ENCODE measurements at places on chromosomes 6 and 20. TPM values are rescaled to one million over a fixed set of nuclear protein-coding genes. Genes with fewer than 3 reads are reported as not detected.

RARS2 gene
- 30.6 TPM for total RNA-seq

RNF217 gene
- total RNA-seq: 33.6 TPM

HLA-DRA gene
- total RNA-seq: 113 TPM

DNA sequence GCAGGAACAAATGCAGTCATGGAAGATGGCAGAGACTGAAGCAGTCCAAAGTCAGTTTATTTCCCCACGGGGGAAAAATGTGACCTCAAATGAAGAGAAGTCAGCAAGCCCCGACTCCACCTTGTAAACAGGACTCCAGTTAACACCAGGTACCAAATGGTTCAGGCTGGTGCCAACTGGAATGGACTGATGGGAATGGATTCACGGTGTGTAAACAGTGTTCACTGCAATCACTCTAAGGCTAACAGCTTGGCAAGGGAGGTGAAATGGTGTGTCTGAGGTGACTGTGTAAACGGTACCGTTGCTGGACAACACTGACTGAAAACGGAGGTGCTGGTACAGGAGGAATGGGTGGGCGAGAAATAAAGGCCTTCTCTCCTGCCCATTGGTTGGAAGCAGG, 12.0 kb downstream of the PLAGL2 start:
- H3K27me3 ChIP-seq: no peaks in the 10 kb centered on the region
- H3K36me3 ChIP-seq: no peaks in the 10 kb centered on the region
- no peak overlapping the region for H3K4me3 ChIP-seq
- DNase-seq: no peak
- H3K27ac ChIP-seq: no peak overlapping the region

GRCh38 chr6:113052506-113052905, 705.4 kb downstream of the RFPL4B start:
- H3K4me3 ChIP-seq: no peak overlapping the region
- no peak for DNase-seq
- no peaks in the 10 kb centered on the region for H3K36me3 ChIP-seq
- H3K4me1 ChIP-seq: peaks cover 1% of the 10 kb centered on the region
- no peak overlapping the region for H3K27ac ChIP-seq

GRCh38 chr20:45343532-45344167, 4.6 kb downstream of the SDC4 start:
- H3K4me3 ChIP-seq: no peak overlapping the region
- H3K36me3 ChIP-seq: no peaks in the 10 kb centered on the region
- H3K27me3 ChIP-seq: no peaks in the 10 kb centered on the region
- no peak for DNase-seq
- no peak overlapping the region for H3K27ac ChIP-seq

DNA sequence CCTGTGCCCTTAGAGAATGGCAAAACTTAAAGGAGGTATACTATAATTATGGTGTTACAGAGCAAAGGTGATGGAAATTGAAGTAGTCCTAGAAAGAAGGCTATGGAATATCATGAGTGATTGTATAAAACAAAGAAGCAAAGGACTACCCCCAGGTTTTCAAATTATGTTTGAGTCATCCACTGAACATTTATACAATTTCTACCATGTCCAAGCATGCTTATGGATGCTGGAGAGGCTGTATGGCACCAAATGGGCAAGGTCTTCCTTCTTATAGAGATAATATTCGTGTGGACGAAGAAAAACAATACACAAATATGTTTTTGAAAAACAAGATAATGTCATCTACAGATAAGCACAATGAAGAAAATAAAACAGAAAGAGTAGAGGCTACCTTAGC, 177.5 kb downstream of the KHDC1L start:
- no peaks in the 10 kb centered on the region for H3K4me1 ChIP-seq
- no peaks in the 10 kb centered on the region for H3K36me3 ChIP-seq
- H3K4me3 ChIP-seq: no peak overlapping the region

DNA sequence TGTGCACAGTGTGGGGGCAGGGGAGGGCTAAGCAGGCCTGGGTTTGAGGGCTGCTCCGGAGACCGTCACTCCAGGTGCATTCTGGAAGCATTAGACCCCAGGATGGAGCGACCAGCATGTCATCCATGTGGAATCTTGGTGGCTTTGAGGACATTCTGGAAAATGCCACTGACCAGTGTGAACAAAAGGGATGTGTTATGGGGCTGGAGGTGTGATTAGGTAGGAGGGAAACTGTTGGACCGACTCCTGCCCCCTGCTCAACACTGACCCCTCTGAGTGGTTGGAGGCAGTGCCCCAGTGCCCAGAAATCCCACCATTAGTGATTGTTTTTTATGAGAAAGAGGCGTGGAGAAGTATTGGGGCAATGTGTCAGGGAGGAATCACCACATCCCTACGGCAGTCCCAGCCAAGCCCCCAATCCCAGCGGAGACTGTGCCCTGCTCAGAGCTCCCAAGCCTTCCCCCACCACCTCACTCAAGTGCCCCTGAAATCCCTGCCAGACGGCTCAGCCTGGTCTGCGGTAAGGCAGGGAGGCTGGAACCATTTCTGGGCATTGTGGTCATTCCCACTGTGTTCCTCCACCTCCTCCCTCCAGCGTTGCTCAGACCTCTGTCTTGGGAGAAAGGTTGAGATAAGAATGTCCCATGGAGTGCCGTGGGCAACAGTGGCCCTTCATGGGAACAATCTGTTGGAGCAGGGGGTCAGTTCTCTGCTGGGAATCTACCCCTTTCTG, 44.0 kb upstream of the TTPAL start:
- DNase-seq: no peak
- H3K36me3 ChIP-seq: no peaks in the 10 kb centered on the region
- H3K27me3 ChIP-seq: no peaks in the 10 kb centered on the region
- peaks cover 4% of the 10 kb centered on the region for H3K4me1 ChIP-seq
- no peak overlapping the region for H3K4me3 ChIP-seq

DNA sequence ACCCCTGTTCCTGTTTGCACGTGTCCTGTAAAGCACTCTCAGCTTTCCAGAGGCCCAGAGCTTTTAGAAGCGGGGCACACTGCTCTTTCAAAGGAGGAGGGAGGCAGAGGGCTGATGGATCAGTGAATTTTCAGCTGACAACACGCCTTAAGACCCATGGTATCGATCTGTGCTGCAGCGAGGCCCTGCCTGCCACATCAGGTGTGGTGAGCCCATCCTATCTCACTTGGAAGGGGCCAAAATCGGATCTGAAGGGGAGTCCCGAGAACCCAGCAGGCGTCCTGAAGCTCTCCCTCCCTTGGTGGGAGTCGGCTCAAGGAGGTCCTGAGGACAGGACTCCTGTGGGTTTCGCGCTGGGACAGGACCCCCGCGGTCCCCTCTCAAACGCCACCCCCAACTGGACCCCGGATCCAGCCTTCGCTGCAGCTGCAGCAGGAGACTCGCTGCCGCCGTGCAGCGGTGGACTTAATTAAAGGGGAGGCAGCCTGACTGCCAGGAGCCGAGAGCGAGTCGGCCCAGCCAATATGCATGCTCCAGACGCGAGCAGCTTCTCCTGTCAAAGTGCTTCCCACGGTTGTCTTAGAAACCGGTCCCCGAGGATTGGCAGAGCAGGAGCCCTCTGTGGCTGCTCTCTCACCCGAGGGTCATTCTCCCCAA, 580.0 kb upstream of the ZNF337 start:
- H3K36me3 ChIP-seq: no peaks in the 10 kb centered on the region
- H3K4me1 ChIP-seq: no peaks in the 10 kb centered on the region
- no peak for DNase-seq

DNA sequence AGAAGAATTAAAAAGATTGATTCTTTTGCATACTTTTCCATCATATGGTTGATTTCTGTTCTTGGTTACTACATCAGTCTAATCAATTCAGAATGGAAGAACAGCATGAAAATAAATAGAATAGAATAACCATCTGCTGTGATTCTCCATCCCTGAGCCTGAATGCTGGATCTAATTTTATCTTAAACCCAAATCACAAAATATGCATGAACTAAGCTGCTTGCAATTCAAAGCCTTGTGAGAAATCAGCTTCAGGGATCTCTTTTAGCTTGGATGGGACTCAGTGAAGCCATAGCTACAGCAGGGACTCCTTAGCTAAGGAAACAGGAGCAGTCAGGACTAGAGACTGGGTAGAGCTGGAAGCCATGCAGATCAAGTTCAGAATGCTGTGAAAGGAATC, 74.1 kb downstream of the TPBG start:
- H3K4me1 ChIP-seq: no peaks in the 10 kb centered on the region
- H3K36me3 ChIP-seq: no peaks in the 10 kb centered on the region
- H3K27me3 ChIP-seq: no peaks in the 10 kb centered on the region
- DNase-seq: no peak
- no peak overlapping the region for H3K27ac ChIP-seq
- no peak overlapping the region for H3K4me3 ChIP-seq

DNA sequence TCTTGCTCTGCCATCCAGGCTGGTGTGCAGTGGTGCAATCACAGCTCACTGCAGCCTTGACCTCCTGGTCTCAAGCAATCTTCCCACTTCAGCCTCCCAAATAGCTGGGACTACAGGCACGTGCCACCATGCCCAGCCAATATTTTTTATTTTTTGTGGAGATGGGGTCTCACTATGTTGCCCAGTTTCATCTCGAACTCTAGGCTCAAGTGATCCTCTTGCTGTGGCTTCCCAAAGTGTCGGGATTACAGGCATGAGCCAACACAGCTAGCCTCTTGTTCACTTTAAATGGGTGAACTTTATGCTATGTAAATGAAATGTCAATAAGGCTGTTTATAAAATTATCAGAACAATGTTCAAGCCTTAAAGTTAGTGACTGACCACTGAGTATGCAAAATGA, 37.1 kb downstream of the SAMD3 start:
- no peak for DNase-seq
- no peaks in the 10 kb centered on the region for H3K4me1 ChIP-seq
- no peak overlapping the region for H3K4me3 ChIP-seq
- H3K27me3 ChIP-seq: no peaks in the 10 kb centered on the region
- H3K36me3 ChIP-seq: no peaks in the 10 kb centered on the region
- H3K27ac ChIP-seq: no peak overlapping the region

DNA sequence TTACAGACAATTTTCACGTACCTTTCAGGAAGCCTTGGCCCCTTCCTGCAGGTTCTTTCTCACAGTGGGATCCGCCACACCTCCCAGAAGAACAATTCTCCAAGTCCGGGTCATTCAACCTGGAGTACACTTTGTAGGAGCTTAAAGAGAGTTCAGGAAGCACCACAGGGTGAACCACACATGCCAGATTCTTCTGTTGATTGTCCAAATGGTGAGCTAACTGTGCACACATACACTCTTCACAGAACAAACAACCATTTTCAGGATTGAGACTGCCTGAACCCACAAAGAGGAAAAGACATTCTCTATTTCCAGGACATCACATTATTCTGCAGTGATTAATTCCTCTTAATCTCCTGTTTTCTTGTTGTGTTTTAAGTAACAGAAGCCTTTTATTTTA, 51.0 kb downstream of the SCGN start:
- no peaks in the 10 kb centered on the region for H3K4me1 ChIP-seq
- no peaks in the 10 kb centered on the region for H3K27me3 ChIP-seq
- no peak for DNase-seq
- no peaks in the 10 kb centered on the region for H3K36me3 ChIP-seq
- H3K27ac ChIP-seq: no peak overlapping the region

GRCh38 chr20:53925651-53926401, 144.6 kb downstream of the BCAS1 start:
- no peak for DNase-seq
- no peaks in the 10 kb centered on the region for H3K36me3 ChIP-seq
- no peaks in the 10 kb centered on the region for H3K27me3 ChIP-seq
- no peak overlapping the region for H3K4me3 ChIP-seq
- H3K27ac ChIP-seq: no peak overlapping the region

DNA sequence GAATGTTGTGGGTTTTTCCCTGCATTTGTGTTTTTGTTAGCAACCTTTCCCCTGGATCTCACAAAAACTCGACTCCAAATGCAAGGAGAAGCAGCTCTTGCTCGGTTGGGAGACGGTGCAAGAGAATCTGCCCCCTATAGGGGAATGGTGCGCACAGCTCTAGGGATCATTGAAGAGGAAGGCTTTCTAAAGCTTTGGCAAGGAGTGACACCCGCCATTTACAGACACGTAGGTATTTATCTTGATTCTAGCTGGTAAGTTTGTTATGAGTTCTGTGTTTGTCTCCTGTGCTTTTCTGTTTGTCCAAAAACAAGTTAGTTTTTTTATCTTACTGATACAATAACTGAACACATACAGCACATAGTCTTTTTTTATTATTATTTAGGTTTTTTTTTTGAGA, 3.0 kb downstream of the SLC25A27 start:
- no peak overlapping the region for H3K4me3 ChIP-seq
- DNase-seq: no peak
- no peaks in the 10 kb centered on the region for H3K4me1 ChIP-seq
- no peaks in the 10 kb centered on the region for H3K36me3 ChIP-seq
- H3K27me3 ChIP-seq: no peaks in the 10 kb centered on the region
- no peak overlapping the region for H3K27ac ChIP-seq

GRCh38 chr20:25281541-25281991, 33.7 kb downstream of the PYGB start:
- no peaks in the 10 kb centered on the region for H3K4me1 ChIP-seq
- H3K36me3 ChIP-seq: no peaks in the 10 kb centered on the region
- DNase-seq: peak; percentile 12
- H3K27me3 ChIP-seq: no peaks in the 10 kb centered on the region
- no peak overlapping the region for H3K27ac ChIP-seq

- H3K27me3 ChIP-seq: no peaks in the 10 kb centered on the region
- no peak overlapping the region for H3K4me3 ChIP-seq
- H3K27ac ChIP-seq: no peak overlapping the region
- no peaks in the 10 kb centered on the region for H3K36me3 ChIP-seq
- peaks cover 3% of the 10 kb centered on the region for H3K4me1 ChIP-seq
Measured at GRCh38 chr6:28282926-28283325, 1.6 kb downstream of the PGBD1 start.

DNA sequence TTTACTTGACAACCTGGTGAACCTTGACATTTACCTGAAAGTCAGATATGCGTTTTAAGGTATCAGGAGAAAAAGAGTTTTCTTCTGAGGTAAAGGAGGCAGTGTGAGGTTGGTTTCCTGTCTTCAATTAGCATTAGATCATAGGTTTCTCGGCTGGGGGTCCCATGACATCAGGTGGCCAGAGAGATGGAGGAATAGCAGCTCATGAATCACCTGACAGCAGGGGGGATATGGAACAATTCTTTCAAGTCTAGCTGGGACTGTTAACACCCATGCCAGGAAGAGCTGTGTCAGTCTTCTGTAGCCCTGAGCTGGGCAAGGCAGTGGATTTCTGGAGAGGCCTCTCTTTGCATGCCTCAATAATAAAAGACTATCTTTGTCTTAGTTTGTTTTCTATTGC, 108.0 kb upstream of the TMEM170B start:
- no peaks in the 10 kb centered on the region for H3K27me3 ChIP-seq
- no peak for DNase-seq
- peaks cover 3% of the 10 kb centered on the region for H3K4me1 ChIP-seq
- no peak overlapping the region for H3K4me3 ChIP-seq

DNA sequence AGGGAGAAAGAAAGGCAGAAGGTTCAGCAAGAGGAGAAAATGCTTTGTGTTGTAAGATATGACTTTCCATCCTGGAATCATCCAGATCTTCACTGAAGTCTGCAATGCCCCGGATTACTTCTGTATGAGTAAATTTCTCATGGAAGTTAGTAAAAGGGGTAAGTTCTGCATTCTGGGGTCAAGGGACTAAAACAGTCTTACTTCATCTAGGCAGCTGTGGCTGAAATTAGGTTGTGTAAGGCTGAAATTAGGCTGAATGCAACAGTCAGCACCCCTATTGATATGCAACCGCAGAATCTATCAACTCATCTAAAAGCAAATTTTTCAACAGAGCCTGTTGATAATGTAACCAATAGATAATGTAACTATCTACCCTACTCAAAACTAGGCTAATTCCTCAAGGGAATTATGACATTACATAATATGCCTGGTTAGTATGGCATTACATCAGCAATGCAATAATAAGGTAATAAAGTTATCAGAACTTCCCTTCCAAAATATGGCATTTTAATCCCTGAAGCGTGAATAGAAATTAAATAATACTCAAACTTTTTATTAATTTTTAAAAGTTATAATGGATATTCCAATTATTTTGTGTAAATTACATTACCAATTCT, 671.7 kb upstream of the CITED2 start:
- no peak overlapping the region for H3K27ac ChIP-seq
- no peak for DNase-seq
- H3K4me1 ChIP-seq: no peaks in the 10 kb centered on the region
- no peaks in the 10 kb centered on the region for H3K27me3 ChIP-seq

Measured in ovary (tissue), 10 donors.